Activated CD8-positive, alpha-beta T cell treated with anti-CD3 and anti-CD28 coated beads for 36 hours (primary cell): ENCODE measurements at places on chromosomes 11 and 22.

DNA sequence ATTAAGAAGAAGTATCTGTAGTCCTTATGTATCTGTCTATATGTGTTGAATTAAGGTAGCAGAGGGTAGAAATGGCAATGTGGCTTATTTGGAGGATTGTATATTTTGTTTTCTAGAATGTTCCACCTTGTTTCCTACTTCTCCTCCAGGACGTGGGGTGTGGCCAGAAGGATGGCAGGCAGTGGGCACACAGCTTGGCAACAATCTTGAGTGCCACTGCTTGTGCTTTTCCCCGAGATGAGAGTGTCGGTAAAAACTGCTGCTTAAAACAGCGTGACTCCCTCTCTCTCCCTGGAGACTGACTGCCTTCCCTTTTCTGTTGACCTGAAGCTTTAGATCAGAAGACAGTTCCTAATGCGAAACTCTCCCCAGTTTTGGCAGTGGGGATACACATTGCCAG lies 61.2 kb downstream of the FAT3 start:
- no peak overlapping the region for H3K27ac ChIP-seq
- no peak overlapping the region for H3K4me3 ChIP-seq
- H3K36me3 ChIP-seq, result no peaks in the 10 kb centered on the region
- DNase-seq, result no peak

DNA sequence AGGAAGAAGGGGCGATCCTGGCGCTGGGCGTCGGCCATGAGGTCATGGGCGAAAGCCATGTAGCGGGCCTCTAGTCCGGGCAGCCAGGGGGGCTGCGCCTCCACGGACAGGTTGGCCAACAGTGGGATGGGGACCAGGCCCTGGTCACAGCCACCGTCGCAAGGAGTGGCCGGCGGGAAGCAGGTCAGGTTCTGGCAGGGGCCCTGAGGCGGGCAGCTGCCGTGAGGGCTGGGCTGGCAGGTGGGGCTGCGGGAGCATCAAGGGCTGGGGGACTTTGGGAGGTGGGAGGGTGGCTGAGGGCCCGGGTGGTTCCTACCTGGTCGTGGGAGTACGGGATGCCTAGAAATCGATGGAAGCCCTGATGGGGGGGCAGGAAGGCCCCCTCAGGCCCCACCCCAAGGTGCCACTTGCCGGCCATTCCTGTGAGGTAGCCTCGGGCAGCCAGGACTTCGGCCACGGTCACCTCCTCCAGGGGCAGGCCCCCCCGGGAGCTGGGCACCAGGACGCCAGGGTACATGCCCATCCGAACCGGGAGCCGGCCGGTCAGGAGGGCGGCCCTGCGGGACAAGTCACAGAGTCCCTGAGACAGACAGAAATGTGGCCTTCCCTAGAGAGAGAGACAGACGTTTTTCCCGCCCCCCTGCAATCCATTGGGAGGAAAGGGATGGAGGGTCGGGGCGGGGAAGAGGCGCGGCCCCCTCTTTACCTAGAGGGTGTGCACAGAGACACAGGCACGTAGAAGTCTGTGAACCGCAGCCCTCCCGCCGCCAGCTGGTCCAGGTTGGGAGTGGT lies 906 bp downstream of the ARSA start:
- peak overlapping the region; percentile 86 for H3K4me3 ChIP-seq
- peak overlapping the region; percentile 59 for H3K27ac ChIP-seq
- H3K27me3 ChIP-seq, result no peaks in the 10 kb centered on the region
- H3K4me1 ChIP-seq, result peaks cover 31% of the 10 kb centered on the region
- peaks cover 2% of the 10 kb centered on the region for H3K36me3 ChIP-seq

GRCh38 chr11:87659807-87660206 lies 515.4 kb downstream of the RAB38 start:
- no peak for DNase-seq
- H3K4me3 ChIP-seq, result no peak overlapping the region
- no peak overlapping the region for H3K27ac ChIP-seq
- no peaks in the 10 kb centered on the region for H3K4me1 ChIP-seq
- no peaks in the 10 kb centered on the region for H3K36me3 ChIP-seq

DNA sequence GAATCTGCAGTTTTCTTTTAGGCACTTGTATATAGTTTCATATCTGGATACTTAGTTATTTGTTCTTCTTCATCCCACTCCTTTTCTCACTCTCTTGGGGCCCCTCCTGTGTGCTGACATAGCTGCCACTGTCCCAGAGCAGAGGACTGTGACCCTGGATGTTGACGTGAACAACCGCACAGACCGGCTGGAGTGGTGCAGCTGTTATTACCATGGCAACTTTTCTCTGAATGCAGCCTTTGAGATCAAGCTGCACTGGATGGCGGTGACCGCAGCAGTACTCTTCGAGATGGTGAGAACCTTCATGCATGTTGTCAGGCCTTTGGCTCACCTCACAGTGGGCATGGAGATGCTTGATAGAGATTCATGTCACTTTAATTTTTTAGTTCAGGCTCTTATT lies 50.9 kb upstream of the YWHAH start:
- no peaks in the 10 kb centered on the region for H3K27me3 ChIP-seq
- DNase-seq, result no peak
- no peaks in the 10 kb centered on the region for H3K4me1 ChIP-seq
- peaks cover 14% of the 10 kb centered on the region for H3K36me3 ChIP-seq
- H3K27ac ChIP-seq, result no peak overlapping the region

GRCh38 chr11:11514246-11514645 lies 107.6 kb downstream of the GALNT18 start:
- H3K4me3 ChIP-seq, result no peak overlapping the region
- H3K4me1 ChIP-seq, result no peaks in the 10 kb centered on the region
- no peak overlapping the region for H3K27ac ChIP-seq
- H3K36me3 ChIP-seq, result no peaks in the 10 kb centered on the region
- H3K27me3 ChIP-seq, result no peaks in the 10 kb centered on the region
- DNase-seq, result no peak

- H3K27me3 ChIP-seq, result no peaks in the 10 kb centered on the region
- DNase-seq, result peak; percentile 87
- H3K27ac ChIP-seq, result no peak overlapping the region
- peaks cover 27% of the 10 kb centered on the region for H3K4me1 ChIP-seq
Observed at GRCh38 chr11:72413914-72414628, 20.3 kb downstream of the CLPB start.

- H3K4me1 ChIP-seq, result no peaks in the 10 kb centered on the region
- peak; percentile 40 for DNase-seq
- H3K27me3 ChIP-seq, result peaks cover 37% of the 10 kb centered on the region
Observed at GRCh38 chr11:120013325-120014250, 124.3 kb downstream of the TRIM29 start.

DNA sequence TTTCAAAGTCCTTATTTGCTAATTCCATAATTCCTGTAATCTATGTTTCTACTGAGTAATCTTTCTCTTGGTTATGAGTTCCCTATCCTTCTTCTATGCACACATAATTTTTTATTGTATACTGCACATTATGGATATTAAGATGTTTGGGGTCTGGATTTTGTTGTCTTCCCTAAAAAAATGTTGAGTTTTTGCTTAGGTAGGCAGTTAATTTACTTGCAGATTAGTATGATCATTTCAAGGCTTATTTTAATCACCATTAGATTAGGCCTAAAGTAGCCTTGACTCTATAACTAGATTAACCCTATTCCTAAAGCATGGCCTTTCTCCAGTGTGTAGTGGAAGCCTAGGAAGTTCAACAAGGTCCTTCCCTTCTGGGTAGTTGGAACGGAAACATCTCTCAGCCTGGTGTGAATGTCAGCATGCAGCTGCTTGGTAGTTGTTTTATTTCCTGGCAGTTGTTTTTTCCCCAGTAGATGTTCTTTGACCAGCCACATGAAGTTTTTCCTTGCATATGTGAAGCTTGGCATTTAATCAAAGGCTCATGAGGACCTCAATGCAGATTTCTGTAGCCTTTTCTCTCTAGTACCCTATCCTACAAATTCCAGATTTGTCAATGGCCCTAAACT lies 419.3 kb upstream of the NARS2 start:
- no peaks in the 10 kb centered on the region for H3K36me3 ChIP-seq
- no peak overlapping the region for H3K4me3 ChIP-seq
- H3K4me1 ChIP-seq, result no peaks in the 10 kb centered on the region
- peaks cover 4% of the 10 kb centered on the region for H3K27me3 ChIP-seq
- H3K27ac ChIP-seq, result no peak overlapping the region
